Effector memory CD8-positive, alpha-beta T cell (primary cell): ENCODE measurements at places on chromosomes 2 and 18.

DNA sequence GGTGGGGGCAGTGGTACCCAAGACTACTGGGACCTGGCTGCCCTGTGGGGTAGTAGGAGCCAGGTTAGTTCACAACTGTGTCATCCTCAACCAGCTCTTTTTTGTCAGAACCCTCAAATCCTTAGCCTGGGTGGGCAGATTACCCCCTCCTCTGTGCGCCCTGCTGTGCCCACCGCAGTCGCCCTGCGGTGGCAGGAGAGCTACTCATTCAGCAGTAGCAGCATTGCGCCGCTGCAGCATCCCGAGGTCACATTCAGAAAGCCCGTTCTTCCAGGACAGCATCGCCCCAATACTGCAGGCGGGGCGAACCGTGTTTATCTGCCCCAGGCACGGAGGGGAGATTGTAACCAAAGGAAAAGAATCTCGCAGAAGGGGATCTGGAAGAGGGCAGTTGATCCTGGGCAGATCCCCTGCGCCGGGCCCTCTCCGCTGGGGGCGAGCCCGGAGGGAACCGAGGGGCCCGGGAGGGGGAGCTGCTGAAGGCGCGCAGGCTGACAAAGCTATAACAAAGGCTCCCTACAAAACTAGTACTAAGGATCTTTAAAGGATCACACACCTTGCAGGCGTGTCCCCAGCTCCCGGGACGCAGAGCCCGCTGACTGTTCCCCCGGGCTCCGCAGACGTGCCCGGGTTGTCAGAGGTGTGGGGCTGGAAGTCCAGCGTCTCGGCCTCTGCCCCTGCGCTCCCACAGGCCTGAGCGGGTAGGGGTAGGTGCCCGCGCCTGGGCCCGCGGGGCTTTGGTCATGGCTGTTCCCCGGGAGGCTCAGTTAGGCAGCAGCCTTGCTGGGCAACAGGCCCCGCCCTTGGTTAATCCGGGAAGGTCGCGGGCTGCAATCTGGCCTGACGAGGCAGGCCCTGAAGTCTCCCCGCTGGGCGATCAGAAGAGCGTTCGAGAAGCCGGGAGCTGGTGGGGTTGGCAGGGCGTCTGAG lies 13.2 kb downstream of the POU3F3 start:
- DNase-seq: no peak

GRCh38 chr2:203394519-203395227 lies 66.5 kb downstream of the ABI2 start:
- DNase-seq: no peak

- DNase-seq: no peak
Measured at GRCh38 chr2:110971811-110972210, 148.9 kb upstream of the BCL2L11 start.

DNA sequence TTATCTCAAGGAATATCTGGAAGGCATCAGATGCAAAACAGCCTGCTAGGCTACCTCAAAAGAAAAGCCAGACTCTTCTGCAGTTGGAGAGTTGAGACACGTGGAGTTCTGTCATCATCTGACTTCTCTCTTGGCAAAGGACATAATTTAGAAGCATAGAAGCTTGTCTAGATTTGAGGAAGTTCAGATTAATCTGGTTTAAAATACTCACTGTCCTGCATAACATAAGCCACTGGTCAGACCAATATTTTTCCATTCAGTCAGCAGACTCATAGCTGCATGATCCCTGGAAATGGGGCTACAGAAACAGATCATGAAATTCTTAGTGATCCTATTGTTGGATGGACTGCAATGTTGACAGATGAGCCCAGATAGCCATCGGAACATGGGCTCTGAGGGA lies 349.0 kb downstream of the TXNL1 start:
- DNase-seq: no peak

GRCh38 chr2:196274387-196274809 lies 103.0 kb upstream of the STK17B start:
- DNase-seq: no peak

- DNase-seq: no peak
Measured at GRCh38 chr2:113822087-113822815, 65.8 kb upstream of the SLC35F5 start.

- DNase-seq: no peak
Measured at GRCh38 chr2:120674246-120675170, 61.2 kb upstream of the GLI2 start.

DNA sequence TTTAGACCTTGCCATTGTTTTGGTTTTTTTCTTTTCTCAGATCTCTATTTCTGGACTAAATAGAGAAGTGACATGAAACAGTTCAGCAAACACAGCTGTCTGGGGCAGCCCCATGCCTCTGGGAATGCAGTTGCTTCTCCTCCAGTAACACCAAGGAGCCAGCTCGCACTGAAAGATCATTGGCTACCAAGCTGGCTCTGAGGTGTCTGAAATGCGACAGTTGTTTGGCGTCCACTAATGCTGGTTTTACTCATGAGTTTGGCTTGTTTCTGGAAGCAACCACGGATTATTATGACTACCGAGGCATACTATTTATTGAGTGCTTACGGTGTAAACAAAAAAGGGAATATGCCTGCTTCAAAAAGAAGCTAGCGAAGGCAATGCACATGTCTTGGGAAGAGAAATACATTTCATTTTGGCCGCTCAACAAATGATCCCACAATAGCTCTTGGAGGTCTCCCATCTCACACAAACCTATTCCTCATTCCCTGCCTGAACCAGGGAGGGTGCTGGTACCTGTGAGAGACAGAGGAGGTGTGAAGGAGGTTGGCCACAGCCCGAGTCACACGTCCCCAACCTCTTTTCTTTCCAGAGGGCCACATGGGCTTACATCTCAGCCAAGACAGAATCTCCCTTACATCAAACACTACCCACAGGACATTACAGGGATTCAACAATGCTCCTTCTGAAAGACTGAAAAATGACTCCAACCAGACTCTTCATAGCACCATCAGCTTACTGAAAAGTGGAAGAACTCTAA lies 37.5 kb upstream of the NEB start:
- DNase-seq: no peak

GRCh38 chr18:74616494-74616893 lies 18.8 kb downstream of the ZNF407 start:
- DNase-seq: no peak

GRCh38 chr2:55418512-55419232 lies 984 bp downstream of the CCDC88A start:
- peak; percentile 11 for DNase-seq

DNA sequence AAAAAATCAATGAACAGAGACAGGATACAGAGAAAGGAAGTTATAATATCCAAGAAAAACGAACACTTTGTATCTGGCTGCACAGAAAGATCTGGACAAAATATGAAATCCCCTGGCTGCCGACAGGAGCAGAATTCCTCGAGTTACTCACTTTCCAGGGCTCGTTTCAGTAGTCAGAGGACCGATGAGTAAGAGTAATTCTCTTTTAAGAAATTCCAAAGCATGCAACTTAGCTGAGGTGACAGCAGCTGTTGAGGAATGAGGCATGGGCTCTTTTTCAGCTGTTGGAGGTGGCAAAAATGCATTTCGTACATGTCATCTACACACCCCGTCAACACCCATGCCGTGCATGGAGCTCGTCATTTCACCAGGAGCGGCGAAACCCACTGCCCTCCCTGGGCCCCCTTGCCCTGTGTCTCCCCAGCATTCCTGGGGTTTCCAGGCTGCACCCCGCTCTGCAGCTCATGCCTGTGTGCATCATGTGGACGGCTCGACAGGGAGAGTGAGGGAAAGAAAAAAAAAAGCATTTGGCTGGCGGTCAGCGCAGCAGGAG lies 210.8 kb upstream of the SMIM21 start:
- no peak for DNase-seq

DNA sequence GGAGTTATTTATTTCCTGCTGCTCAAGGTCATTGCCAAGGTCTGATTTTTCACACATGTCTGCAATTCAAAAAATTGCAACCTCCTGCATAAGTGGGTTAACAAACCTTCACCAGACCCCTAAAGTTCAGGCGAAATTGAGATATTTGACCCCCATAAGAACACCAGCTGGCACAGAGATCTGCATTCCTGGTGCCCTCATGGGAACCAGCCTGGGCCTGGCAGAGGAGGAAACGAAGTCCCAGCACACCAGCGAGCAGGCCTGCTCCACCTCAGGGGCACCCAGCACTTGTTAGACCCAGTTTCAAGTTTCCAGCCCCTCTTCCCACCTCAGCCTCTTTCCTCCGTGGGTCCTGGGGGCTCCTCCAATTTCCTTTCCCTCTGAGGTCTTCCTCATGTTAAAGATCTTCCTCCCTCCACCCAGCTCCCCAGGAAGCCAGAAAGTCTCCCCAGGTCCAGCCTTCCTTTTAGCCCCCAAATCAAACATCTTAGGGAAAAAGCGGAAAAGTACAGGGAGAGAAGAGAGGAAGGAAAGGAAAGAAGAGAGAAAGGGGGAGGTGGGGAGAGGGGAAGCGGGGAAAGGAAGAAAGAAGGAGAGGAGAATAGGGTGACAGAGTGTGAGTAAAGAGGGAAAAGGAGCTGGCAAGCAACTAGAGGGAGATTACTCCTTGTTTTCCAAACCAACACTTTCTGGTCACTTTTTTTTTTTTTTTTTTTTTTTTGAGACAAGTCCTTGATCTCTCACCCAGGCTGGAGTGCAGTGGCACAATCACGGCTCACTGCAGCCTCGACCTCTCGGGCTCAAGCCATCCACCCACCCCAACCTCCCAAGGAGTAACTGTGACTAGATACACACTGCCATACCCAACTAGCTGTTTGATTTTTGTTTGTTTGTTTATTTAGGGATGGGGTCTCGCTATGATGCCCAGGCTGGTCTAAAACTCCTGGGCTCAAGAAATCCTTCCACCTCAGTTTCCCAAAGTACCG lies 3.9 kb upstream of the C2orf72 start:
- DNase-seq: no peak

- no peak for DNase-seq
Measured at GRCh38 chr18:7889515-7889914, 322.4 kb downstream of the PTPRM start.

DNA sequence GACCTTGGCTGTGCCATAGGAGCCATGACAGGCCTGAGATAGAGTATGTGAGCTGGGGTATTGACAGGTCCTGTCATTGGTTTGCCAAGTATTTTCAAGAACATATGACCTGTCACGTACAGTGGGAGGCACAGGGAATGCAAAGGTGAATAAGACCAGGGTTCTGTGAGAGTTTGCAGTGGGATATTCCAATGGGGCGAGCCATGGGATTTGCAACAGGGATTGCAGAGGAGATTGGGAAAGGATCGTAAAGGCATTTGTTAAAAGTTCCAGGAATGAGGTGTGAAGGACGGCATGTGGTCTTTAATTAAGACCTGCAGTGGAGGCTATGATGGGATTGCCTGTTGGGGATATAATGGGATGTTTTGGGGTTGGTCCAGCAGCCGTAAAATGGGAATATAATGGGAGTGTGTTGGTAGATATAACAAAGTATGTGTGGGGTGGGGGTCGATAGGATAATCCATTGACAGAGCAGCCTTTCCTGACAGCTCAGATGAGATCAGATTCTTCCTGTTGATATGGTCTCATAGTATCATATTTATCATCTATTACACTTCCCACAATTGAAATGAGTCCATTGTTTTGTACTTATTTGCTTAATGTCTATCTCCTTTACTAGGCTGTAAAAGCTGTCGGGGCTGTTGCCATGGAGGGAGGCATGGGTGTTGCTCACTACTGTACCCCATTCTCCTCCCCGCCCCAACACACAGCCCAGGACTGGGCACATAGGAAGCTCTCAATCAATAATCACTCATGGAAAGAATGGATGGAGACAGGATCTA lies 38.1 kb downstream of the PKDCC start:
- DNase-seq: no peak
